ENCODE measurements at places on chromosomes 4 and X.

DNA sequence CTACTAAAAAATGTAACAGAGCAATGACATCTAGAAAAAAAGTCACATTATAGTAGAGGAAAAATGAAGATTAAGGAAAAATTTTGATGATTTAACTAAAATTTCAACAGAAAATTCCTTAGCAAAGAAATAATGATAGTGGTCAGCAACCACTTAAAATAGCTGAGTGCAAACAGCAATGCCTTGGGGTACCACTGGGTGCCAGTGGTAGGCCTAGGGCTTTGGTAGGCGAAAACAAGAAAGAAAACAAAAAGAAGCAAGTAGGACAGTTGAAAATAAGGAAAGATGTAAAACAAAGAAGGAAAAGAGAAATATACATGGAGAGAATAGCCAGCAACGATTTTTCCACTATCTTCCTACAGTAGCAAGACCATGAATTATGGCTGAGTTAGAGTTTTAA lies 313.5 kb upstream of the IRS4 start:
- no peak for DNase-seq

GRCh38 chr4:154018659-154019058 lies 229.8 kb upstream of the SFRP2 start:
- no peak for DNase-seq

DNA sequence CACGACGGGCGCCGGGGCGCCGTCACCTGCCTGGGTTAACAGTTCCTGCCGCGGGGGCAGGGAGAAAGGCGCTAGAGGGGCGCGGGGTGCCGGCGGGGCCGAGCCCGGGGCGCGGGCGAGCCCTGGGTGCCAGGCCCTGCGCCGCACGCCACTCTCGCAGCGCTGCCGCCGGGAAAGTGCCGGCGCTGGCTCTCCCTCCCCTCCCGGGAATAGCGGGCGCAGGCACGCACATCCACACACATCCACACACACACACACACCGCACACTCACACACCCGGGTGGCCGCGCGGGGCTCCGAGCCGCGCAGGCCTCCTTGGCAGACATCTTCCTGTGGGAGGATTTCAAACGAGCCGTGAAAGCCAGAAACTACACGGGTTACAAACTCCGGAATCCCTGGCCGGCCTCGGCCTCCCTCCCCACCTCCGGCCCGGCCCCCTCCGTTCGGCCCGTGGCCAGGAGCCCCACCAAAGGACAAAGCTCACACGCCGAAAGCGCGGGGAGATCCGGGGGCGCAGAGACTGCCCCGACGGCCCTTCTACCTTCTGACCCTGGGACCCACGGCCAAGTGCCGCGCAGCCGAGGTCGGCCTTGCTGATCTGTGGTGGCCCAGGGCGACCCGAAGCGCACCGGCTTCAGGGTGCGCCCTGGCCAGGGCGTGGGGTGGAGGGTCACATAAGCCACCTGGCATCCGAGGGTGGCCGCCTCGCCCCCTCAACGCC lies 92.3 kb downstream of the BCOR start:
- DNase-seq, result no peak

DNA sequence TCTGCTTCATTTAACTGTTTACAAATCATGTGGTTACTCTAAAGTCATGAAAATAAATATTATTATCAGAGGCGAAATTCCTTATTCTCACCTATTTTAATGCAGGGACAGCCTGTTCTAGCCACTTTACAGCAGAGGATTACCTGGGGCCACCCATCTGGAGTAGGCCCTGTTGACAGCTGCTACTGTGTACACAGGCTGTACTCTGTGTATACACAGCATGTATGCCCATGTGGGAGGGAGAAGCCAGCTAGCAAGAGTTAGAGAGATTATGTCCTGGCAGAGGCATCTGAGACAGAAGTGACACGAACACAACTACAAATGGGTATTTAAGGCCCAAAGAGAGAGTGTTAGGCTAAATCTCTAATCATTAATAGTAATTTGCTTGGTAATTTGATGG lies 62.1 kb downstream of the GPRIN3 start:
- no peak for DNase-seq

Data from AG04449 (cell line).